Neural progenitor cell (in vitro differentiated cells): ENCODE measurements at places on chromosomes 3 and 15.

DNA sequence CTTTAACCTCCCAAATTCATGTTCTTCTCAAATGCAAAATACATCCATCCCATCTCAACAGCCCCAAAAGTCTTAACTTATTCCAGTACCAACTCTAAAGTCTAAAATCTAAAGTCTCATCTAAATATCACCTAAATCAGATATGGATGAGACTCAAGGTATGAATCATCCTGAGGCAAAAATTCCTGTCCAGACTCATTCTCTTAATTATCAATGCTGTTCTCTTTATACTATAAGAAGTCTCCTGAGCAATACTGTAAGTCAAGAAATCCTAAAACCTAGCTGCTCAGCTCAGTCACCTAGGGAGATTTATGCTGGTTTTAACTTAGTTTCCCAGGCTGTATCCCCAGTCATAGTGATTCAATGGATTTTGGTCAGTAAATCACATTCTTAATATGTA lies 11.1 kb downstream of the RAD18 start:
- no peak for DNase-seq

DNA sequence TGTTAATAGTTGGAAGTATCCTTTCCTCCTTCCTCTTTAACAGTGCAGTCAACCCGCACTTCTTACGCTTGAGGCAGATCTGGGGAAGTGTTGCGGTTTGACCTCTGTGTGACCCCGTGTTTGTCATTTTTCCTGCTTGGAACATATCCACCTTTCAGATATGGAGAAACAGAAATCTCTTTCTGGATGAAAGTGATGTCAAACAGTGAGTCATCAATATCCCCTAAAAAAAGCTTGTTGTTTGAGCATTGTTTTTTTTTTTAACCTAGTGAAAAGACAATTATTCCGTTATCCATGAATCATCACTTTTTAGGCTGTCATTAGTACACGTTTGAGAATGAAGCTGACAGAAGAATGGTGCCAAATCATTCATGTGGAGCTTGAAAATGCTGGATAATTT lies 293.7 kb downstream of the ARPP21 start:
- no peak for DNase-seq

- DNase-seq = no peak
Measured at GRCh38 chr3:94928921-94929320, 866.1 kb downstream of the NSUN3 start.

GRCh38 chr3:183475016-183475763 lies 46.8 kb upstream of the MCF2L2 start:
- no peak for DNase-seq
